ENCODE measurements at places on chromosomes 2 and 18. TPM values are rescaled to one million over a fixed set of nuclear protein-coding genes. Genes with fewer than 3 reads are reported as not detected.

DNA sequence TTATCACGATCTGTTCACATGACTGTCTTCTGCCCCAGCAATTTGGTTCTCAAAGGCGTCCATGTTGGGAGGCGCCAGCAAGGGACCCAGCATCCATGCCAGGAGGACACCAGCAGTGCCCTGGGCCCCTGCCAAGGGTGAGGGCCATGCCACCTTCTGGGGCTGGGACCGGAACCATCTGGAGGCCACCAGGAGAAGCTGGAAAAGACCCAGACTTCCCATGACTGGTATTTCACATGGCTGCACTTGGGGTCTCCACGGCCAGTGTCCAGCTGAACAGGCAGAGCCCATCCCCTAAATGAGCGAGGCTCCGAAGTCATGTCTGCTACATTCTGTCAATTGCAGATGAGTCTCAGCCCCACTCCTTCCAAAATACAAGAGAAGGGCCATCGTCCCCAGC is 306.8 kb upstream of the HS6ST1 start:
- H3K4me1 ChIP-seq = peaks cover 4% of the 10 kb centered on the region
- H3K27ac ChIP-seq = no peak overlapping the region
- H3K4me3 ChIP-seq = no peak overlapping the region
- DNase-seq = no peak
- no peaks in the 10 kb centered on the region for H3K27me3 ChIP-seq
- H3K36me3 ChIP-seq = no peaks in the 10 kb centered on the region

- no peaks in the 10 kb centered on the region for H3K27me3 ChIP-seq
- H3K27ac ChIP-seq = no peak overlapping the region
- H3K4me3 ChIP-seq = no peak overlapping the region
- peaks cover 3% of the 10 kb centered on the region for H3K4me1 ChIP-seq
Observed at GRCh38 chr18:27865431-27865830, 311.5 kb downstream of the CDH2 start.

DNA sequence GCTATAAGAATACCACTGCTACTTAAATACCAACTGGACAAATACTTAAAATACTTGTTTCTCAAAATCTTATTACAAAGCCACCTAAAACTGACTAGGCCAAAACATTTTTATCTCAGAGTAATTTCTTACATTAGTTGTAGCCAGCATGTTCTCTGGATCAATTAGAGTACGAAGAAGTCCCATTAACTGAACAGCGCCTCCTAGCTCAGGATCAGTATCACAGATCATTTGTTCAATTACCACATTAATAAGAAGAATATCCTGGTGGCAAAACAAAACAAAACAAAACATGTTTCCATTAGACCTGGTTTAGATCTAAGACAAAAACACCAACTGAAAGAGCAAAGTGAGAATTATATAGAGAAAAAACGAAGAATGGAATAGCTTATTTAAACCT is 36.0 kb downstream of the PPP4R3B start:
- H3K4me1 ChIP-seq = no peaks in the 10 kb centered on the region
- no peak overlapping the region for H3K27ac ChIP-seq
- peaks cover 67% of the 10 kb centered on the region for H3K36me3 ChIP-seq
- no peaks in the 10 kb centered on the region for H3K27me3 ChIP-seq
- H3K4me3 ChIP-seq = no peak overlapping the region

DNA sequence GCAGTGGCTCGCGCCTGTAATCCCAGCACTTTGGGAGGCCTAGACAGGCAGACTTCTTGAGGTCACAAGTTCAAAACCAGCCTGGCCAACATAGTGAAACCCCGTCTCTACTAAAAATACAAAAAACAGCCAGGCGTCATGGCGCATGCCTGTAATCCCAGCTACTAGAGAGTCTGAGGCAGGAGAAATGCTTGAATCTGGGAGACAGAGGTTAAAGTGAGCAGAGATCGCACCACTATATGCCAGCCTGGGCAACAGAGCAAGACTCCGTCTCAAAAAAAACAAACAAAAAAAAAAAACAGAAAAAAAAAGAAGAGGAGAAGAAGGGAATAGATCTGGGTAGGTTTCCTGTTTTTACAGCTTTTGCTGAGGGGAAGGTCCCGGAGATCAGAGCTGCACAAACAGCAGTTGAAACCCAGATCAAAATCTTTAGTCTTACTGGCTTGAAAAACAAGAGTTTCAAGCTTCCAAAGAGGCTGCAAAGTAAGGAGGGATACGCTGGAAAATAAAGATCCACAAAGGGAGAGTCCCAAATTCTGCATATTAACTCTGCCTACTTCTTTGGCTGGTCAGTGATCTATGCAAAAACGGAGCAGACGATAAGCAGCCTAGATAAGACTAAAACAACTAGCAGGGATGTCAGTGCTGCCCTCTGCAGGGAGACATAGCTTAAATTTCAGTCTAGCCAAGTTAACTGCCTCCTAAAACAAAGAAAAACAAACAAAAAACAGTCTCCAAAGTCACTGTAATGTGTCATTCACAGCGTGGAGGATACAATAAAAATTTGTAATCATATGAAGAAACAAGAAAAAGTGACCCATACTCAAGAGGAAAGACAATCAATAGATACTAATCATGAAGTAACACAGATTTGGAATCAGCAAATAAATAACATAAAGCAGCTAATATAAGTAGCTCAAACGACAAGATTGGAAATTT is 74.1 kb downstream of the TLK1 start:
- no peak overlapping the region for H3K27ac ChIP-seq
- no peaks in the 10 kb centered on the region for H3K27me3 ChIP-seq
- H3K4me3 ChIP-seq = no peak overlapping the region
- H3K36me3 ChIP-seq = peaks cover under 1% of the 10 kb centered on the region

GRCh38 chr2:156803243-156803642 is 367.1 kb downstream of the GPD2 start:
- no peak for DNase-seq
- H3K4me3 ChIP-seq = no peak overlapping the region
- no peaks in the 10 kb centered on the region for H3K36me3 ChIP-seq

DNA sequence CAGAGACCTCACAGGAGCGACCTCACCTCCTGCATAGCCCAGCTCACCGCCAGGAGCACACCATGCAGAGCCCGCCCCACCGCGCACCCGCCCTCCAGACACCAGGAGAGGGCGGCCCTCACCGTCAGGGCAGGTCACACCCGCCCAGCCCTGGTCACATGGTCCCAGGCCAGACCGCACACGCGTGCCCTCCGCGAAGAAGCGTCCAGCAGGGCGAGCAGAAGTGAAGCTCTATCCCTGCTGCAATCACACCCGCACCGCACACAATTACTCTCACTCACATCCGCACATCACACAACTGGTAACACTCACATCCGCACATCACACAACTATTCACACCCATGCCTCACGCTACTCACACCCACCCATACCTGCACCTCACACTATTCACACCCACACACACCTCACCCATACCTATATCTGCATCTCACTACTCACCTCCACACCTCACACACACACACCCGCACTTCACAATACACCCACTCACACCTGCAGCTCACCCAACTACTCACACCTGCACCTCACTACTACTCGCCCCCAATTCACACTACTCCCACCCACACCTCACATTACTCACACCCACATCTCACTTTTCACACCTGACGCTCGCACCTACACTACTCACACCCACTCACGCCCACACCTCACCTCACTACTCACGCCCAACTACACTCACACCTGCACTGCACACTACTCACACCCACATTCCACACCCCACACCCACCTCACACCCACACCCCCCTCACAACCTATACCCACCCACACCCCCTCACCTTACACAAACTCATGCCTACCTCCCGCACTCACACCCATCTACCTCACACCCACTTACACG is 242.0 kb downstream of the HDAC4 start:
- no peak overlapping the region for H3K4me3 ChIP-seq
- H3K27me3 ChIP-seq = no peaks in the 10 kb centered on the region
- H3K4me1 ChIP-seq = peaks cover 14% of the 10 kb centered on the region
- H3K27ac ChIP-seq = no peak overlapping the region
- peaks cover 52% of the 10 kb centered on the region for H3K36me3 ChIP-seq

GRCh38 chr2:310994-311393 is 23.1 kb upstream of the ALKAL2 start:
- H3K4me3 ChIP-seq = no peak overlapping the region
- DNase-seq = no peak
- no peaks in the 10 kb centered on the region for H3K36me3 ChIP-seq
- H3K27ac ChIP-seq = no peak overlapping the region
- no peaks in the 10 kb centered on the region for H3K4me1 ChIP-seq

GRCh38 chr18:58212274-58212673 is 168.2 kb downstream of the NEDD4L start:
- no peak overlapping the region for H3K27ac ChIP-seq
- peaks cover 10% of the 10 kb centered on the region for H3K27me3 ChIP-seq
- H3K4me1 ChIP-seq = peaks cover 4% of the 10 kb centered on the region
- DNase-seq = no peak
- H3K36me3 ChIP-seq = no peaks in the 10 kb centered on the region
- H3K4me3 ChIP-seq = no peak overlapping the region

- DNase-seq = peak; percentile 40
- H3K36me3 ChIP-seq = peaks cover 11% of the 10 kb centered on the region
- H3K27me3 ChIP-seq = no peaks in the 10 kb centered on the region
- H3K4me3 ChIP-seq = no peak overlapping the region
- peaks cover 56% of the 10 kb centered on the region for H3K4me1 ChIP-seq
Observed at GRCh38 chr2:225030203-225030602, 12.1 kb downstream of the DOCK10 start.

GRCh38 chr18:48340560-48340959 is 68.6 kb downstream of the ZBTB7C start:
- no peak overlapping the region for H3K4me3 ChIP-seq
- H3K27ac ChIP-seq = no peak overlapping the region
- H3K4me1 ChIP-seq = no peaks in the 10 kb centered on the region
- no peaks in the 10 kb centered on the region for H3K27me3 ChIP-seq

- H3K36me3 ChIP-seq = no peaks in the 10 kb centered on the region
- no peaks in the 10 kb centered on the region for H3K4me1 ChIP-seq
- no peak overlapping the region for H3K27ac ChIP-seq
- H3K4me3 ChIP-seq = no peak overlapping the region
Observed at GRCh38 chr18:37552286-37552685, 13.3 kb downstream of the CELF4 start.

- H3K27me3 ChIP-seq = no peaks in the 10 kb centered on the region
- DNase-seq = no peak
- H3K4me3 ChIP-seq = no peak overlapping the region
Observed at GRCh38 chr2:128399690-128400291, 81.1 kb upstream of the HS6ST1 start.

- H3K4me3 ChIP-seq = no peak overlapping the region
- H3K4me1 ChIP-seq = peaks cover 10% of the 10 kb centered on the region
- H3K27ac ChIP-seq = no peak overlapping the region
- H3K36me3 ChIP-seq = no peaks in the 10 kb centered on the region
- H3K27me3 ChIP-seq = no peaks in the 10 kb centered on the region
Observed at GRCh38 chr2:205713086-205713485, 30.8 kb downstream of the NRP2 start.

- H3K36me3 ChIP-seq = no peaks in the 10 kb centered on the region
- DNase-seq = no peak
- H3K4me3 ChIP-seq = no peak overlapping the region
- no peak overlapping the region for H3K27ac ChIP-seq
- no peaks in the 10 kb centered on the region for H3K4me1 ChIP-seq
Observed at GRCh38 chr2:172929644-172930043, 146.0 kb upstream of the MAP3K20 start.

GRCh38 chr2:69693775-69694450 is 48.0 kb upstream of the ANXA4 start:
- H3K4me1 ChIP-seq = peaks cover 33% of the 10 kb centered on the region
- H3K27me3 ChIP-seq = no peaks in the 10 kb centered on the region
- H3K27ac ChIP-seq = peak overlapping the region; percentile 86

DNA sequence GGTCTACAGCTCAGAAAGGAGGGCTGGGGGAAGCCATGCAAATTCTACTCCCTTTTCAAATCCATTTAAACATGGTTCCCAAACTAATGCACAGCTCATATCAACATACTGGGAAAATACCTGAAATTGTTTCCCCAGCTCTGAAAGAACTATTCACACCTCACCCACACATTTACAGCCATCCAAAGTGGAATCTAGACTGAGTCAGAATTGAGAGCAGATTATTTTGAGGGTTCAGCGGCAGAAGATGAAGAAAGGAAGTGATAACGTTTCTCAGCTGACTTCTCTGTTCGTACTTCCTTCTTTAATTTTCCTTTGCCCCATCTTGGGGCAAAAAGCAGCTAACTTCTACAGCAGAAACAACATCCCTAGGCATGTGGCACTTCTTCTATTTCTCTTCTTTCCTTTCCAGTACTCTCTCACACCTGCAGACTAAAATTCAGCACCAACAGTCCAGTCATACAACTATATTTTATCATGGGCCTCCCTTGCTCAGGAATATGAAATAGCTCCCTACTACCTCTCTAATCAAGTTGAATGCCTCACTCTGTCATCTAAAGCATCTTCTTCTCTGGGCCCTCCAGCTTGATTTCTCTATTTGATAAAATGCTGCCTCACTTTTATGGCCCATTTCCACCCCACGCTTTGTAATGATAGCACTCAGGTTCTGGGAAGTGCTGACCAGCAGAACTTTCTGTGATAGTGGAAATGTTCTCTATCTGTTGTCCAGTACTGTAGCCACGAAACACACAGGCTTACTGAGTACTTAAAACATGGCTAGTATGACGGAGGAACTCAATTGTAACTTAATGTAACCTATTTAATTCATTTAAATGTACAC is 35.9 kb downstream of the ARHGAP25 start:
- peak; percentile 70 for DNase-seq
- H3K27me3 ChIP-seq = no peaks in the 10 kb centered on the region
- peaks cover 92% of the 10 kb centered on the region for H3K4me1 ChIP-seq
- H3K36me3 ChIP-seq = no peaks in the 10 kb centered on the region

DNA sequence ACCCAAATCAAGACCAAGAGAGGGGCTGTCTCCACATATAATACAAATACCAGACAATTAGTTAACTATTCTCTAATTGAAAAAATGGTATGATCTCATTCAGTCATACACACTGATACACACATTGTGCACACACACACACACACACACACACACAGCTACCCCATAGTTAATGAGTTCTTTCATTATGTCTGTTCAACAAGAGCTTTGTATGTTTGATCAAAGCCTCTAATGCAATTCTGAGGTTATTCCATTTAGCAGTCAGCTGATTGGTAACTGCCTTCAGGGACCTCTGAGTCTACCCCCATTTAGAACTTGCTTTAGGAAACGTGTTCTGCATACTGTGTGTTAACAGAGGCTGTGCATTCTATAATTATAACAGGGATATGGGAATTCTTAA is 741.4 kb upstream of the LRRTM4 start:
- H3K36me3 ChIP-seq = no peaks in the 10 kb centered on the region
- H3K27me3 ChIP-seq = no peaks in the 10 kb centered on the region
- H3K4me3 ChIP-seq = no peak overlapping the region
- no peaks in the 10 kb centered on the region for H3K4me1 ChIP-seq
- no peak overlapping the region for H3K27ac ChIP-seq

MLPH gene
- total RNA-seq = not detected

VWC2L gene
- not detected for total RNA-seq

PPIL3 gene
- 30.0 TPM for total RNA-seq

NT5DC4 gene
- total RNA-seq = 2.0 TPM

ADGRF3 gene
- total RNA-seq = 0.97 TPM

SUCLG1 gene
- total RNA-seq = 54.6 TPM

TMEM247 gene
- total RNA-seq = not detected
